ENCODE measurements at places on chromosomes 12 and 14.
A peak's percentile ranks its signal among the peaks of the same experiment; 100 is the strongest.

GRCh38 chr12:5432011-5432400, at the start of gene NTF3:
NTF3 (plus strand) TSS chr12:5432108; CDS start chr12:5432325, 217 bp downstream.
- no peak for DNase-seq

DNA sequence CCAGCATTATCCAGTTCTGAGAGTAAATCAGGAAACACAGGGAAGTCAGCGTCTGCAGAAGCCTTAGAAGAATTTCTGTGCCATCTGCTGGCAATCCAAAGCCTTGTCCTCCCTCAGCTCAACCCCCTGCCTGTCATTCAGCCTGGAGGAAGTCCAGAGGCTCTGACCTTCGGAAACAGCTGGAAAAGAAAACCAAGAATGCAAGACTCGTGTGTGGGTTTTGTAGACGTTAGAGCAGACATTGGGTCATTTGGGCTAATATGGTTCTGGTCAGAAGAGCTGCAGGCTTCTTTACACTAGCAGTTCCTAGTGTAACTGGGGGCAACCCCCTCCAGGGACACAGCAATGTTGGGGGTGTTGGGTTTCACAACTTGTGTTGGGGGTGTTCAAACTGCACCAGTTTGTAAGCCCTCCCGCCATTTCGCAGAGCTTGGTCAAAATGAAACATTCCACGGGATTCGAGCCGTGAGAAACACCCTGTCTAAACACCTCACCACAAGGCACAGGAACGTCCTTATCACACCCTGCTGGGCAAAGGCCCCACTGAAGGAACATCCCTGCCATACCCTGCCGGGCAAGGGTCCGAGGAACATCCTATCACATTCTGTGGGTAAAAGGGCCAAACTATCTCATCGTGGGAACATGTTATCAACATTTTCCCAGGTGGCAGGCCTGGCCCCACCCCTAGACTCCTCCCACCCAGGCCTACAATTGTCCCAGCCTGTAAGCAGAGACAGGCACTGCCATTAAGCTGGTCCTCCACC, 21.0 kb upstream of the SERPINA4 start:
- DNase-seq = no peak

- DNase-seq = no peak
These were observed 63.8 kb upstream of the ACTN1 start for GRCh38 chr14:69042787-69043444.

DNA sequence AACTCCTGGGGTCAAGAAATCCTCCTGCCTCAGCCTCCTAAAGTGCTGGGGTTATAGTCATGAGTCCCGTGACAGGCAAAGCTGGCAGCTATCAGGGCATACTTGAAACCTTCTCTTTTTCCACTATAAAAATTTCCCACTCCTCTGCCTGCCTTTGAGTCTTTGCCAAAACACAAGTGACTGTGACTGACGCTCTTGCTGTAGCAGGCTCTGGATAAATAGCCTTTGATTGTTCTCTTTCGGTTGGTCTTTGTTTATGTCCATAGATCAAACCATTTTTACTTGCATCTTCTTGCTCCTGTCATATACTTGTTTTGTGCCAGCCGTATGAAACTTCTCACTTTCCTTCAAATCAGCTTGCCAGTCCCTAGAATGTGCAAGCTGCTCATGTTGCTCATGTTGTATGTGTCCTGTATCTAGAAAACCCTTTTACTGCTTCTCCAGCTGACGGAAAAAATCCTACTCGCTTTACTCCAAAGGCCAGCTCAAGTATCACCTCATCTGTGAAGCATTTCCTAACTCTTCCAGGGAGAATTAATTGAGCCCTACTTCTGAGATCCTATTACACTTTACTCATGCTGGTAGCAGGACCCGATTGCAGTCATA, 73.1 kb downstream of the RESF1 start:
- no peak for DNase-seq

GRCh38 chr12:47314996-47315395, 235.2 kb upstream of the AMIGO2 start:
- DNase-seq = no peak

GRCh38 chr12:69595689-69596088, 10.4 kb downstream of the CCT2 start:
- no peak for DNase-seq

GRCh38 chr14:80867091-80867490, 74.4 kb downstream of the CEP128 start:
- no peak for DNase-seq

- no peak for DNase-seq
These were observed 4.8 kb downstream of the SLC8A3 start for GRCh38 chr14:70183991-70184390.

GRCh38 chr14:100473249-100473648, 114.0 kb downstream of the BEGAIN start:
- DNase-seq = no peak

DNA sequence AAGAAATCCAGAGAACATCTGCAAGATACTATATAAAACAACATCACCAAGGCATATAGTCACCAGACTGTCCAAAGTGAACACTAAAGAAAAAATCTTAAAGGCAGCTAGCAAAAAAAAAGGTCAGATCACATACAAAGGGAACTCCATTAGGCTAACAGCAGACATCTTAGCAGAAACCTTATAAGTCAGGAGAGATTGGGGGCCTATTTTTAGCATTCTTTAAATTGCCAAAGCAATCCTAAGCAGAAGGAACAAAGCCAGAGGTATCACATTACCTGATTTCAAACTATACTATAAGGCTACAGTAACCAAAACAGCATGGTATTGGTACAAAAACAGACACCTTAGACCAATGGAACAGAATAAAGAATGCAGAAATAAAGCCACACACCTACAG, 92.5 kb downstream of the IPO8 start:
- no peak for DNase-seq

DNA sequence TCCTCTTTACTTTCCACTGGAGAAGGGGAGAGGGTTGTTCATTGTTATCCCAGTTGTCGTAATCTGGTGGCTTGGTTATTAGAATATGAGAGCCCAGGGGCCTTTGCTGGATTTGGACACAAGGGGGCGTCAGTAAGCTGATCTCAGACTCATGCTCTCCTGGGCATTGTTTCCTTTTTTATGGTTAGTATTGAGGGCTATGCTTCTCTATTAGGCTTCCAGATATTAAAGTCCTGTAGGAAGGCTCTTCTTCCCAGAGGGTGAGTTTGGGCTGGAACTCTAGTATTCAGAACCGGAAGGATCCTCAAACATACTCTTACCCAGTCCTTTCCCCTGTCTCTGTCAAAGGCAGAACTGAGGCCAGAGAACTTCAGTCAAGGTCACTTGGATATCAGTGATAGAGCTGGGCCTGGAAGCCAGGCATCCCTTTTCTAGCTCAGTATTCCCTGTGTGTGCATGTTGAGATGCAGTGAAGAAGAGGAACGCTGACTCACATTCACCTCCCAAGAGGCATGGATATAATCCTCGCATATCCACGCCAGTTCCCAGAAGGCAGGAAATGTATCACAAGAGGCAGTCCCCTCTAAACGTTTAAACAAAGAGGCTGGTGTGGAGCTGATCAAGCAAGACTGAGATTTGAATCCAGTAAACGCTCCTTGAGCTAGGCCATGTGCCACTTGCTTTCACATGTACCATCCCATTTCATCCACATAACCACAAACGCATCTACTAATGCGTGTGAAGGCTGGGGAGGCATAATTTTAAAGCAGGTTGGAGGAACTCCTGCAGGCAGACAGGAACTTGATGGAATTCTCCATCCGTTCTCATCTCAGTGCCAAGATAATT, 41.6 kb downstream of the UBE3B start:
- DNase-seq = peak; percentile 15

GRCh38 chr12:116319898-116320621, 42.6 kb upstream of the MED13L start:
- DNase-seq = no peak

DNA sequence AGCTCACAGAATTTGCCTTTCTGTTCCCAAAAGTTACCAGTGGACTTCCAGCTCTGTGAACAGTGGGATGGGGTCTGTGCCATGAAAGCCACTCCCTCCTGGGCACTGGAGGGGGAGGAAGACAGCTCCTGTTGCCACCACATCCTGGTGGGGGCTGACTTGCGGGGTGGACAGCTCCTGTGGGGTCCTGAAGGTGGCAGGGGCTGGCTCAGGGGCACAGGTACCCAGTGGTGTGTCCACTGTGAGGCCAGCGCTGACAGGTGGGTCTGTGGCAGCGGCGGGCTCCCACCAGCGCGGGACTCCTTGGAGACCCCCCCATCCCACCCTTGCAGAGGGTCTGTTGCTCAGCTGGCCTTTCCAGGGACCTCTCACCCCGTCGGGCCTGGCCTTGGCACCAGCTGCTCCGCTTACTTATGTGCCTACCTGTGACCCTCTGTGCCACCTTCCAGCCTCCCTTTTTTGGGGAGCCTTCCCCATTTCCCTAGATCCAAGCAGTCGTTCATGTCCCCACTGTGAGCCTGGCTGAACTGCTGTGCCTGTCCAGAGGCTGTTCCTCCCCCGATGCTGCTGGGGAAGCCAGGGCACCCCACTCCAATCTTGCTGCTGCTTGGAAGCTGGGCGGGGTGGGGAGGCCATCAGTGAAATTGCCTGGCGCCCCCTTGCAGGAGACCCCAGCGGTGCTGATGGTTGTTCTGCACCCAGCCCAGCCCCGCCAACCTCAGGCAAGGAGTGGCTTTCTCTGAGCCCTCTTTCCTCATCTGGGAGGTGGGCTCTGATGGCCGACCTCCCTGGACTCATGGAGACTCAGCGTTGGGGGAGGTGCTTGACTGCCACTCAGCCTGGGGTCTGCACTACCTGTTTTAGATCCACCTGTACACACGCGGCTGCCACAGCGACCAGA, 2.2 kb downstream of the TEDC1 start:
- no peak for DNase-seq

GRCh38 chr12:105672121-105672975, 341.9 kb downstream of the C12orf75 start:
- no peak for DNase-seq

DNA sequence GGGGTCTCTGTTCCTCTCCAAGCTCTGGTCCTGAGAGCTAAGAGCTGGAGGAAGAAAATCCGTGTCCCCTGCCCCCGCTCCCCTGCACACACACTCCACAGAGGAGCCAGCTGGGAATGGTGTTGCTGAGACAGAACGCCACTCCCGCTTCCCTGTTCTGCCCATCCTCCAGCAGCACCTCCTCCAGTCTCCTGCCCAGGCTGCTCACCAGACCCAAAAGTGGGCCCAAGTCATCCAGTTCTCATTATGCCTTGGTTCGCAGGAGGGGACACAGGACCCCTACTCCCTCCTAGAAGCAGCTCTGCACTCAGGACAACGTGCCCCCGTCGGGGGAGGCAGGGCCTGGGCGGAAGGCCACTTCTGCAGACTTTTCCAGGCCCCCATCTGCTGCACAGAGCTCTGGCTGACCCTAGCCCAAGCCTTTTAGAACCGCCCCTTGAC, 830 bp upstream of the TRMT61A start:
- DNase-seq = no peak

GRCh38 chr14:94045563-94046345, 19.6 kb downstream of the OTUB2 start:
- DNase-seq = no peak

DNA sequence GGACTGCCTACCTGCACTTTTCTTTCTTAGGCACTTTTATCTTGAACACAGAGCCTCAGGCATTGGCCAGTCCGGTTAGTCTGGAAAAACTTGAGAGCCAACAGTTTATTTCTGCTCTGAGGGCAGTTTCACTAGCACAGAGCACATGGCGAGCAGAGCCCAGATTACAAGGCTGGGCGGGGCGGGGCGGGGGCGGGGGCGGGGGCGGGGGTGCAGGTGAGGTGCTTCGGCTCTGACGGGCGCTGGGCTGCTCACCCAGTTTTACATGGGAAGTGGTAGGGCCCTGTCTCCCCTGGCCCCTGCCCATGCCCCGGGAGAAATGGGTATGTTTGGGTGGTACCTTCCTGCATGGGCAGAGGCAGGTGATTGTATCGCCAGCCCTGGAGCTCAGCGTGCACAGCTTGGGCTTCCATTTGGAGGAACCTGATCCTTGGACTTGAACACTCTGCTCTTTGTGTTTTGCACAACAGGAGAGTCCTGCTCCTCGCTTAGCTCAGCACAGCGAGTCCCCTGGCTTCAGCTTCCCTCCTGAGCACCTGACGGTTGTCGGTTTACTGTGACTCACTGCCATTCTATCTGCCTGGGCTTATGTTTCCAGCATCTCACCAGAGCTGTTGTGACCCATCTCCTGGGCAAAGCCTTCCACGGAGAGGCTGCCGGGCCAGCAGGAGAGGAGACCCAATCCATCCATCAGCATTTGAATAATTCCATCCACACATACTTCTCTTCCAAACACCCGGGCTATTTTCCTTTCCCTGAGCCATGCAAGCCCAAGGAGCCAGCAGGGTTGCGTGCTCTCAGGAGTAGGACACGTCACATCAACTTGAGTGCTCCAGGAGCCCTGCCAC, 108.5 kb downstream of the ARF6 start:
- peak; percentile 52 for DNase-seq

DNA sequence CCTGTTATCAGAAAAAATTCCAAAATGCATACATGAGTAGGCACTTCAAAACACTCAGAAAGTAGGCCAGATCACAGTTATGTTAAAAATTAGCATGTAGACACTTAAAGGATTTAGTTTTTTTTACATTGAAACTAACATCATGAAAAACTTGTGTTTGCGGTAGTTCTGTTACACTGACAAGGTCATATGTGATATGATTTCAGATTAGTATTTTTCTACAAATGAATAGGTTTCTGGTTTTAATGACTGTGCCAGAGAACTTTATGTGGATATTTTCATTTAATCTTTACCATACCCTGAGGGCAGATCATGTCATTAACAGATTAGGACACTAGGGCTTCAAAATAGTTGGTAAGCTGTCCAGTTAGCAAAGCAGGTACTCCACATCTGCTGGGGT, 20.7 kb downstream of the YARS2 start:
- DNase-seq = no peak

GRCh38 chr12:47391566-47391965, 311.8 kb upstream of the AMIGO2 start:
- DNase-seq = peak; percentile 41

GRCh38 chr14:33758547-33758946, 192.3 kb downstream of the EGLN3 start:
- no peak for DNase-seq
